Smooth muscle cell of the brain vasculature (primary cell): ENCODE measurements at places on chromosomes 4 and X.

DNA sequence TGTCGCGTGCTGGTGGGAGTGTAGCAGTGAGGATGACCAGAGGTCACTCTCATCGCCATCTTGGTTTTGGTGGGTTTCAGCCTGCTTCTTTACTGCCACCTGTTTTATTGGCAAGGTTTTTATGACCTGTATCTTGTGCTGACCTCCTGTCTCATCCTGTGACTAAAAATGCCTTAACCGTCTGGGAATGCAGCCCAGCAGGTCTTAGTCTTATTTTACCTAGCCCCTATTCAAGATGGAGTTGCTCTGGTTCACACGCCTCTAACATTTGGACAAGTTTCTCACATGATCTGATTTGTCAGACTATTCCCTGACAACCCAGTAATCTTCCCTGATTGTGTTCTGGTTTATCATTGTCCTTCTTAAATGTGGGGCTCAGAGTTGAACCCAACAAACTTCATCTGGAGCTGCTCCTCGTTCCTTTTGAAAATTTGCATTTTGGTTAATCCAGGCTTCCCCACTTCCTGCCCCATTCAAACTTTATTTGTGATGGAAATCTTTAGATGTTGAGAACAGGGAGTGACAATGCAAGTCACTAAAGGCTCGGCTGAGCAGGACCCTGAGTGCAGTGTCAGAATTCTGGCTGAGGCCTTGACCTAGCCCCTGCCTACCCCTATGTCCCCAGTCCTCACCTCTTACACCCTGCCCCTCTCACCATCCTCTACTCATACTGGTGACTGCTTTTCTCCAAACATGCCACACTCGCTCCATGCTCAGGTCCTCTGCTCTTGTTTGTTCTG, 226.8 kb downstream of the STIM2 start:
- DNase-seq = no peak

- no peak for DNase-seq
These were observed 7.1 kb upstream of the BST1 start for GRCh38 chr4:15695729-15696128.

DNA sequence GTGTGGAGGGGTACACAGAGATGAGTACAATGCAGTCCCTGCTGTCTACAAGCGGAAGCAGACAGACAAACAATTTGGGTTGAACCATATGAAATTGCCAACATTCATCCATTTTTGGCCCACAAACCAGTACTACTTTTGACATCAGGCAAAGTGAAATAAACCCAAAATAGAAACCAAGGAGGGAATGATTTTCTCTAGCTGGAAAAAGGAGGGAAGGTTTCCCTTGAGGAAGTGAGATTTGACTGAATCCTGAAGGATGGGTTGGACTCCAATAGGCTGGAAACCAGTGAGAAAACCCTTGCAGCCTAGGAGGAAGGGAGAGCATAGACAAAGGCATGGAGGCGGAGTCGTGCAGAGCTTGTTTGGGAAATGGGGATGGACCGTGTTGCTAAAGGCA, 63.5 kb upstream of the PJA1 start:
- DNase-seq = no peak

- no peak for DNase-seq
These were observed 45.4 kb downstream of the CEP135 start for GRCh38 chr4:55993994-55994663.

- DNase-seq = no peak
These were observed 734.2 kb downstream of the RAPGEF2 start for GRCh38 chr4:159837071-159837470.

GRCh38 chr4:163111588-163111987, 55.1 kb downstream of the NAF1 start:
- no peak for DNase-seq

DNA sequence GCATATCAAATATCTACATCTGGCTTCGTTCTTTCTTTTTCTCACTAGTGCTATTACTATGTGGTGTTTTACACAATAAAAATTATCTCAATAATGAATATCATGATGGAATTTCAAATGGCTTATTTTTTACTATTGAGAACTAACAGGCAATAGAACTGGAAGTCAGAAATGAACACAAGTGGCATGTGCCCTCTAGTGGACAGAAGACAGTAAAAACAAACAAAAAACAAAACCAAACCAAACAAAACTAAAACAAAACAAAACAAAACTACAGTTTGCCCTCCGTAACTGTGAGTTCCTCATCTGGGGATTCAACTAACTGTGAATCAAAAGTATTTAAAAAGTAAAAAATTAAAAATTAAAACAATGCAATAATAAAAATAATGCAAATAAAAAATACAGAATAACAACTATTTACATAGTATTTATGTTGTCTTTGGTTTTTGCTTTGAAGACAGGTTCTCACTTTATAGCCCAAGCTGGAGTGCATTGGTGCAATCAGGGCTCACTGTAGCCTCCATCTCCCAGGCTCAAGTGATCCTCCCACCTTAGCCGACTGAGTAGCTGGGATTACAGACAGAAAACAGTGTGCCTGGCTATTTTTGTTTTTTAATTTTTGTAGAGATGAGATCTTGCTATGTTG, 195.6 kb upstream of the TACR3 start:
- DNase-seq = no peak

- no peak for DNase-seq
These were observed 27.2 kb downstream of the HDX start for GRCh38 chrX:84475101-84475500.

- DNase-seq = no peak
These were observed 9.4 kb downstream of the MGST2 start for GRCh38 chr4:139674875-139675550.

DNA sequence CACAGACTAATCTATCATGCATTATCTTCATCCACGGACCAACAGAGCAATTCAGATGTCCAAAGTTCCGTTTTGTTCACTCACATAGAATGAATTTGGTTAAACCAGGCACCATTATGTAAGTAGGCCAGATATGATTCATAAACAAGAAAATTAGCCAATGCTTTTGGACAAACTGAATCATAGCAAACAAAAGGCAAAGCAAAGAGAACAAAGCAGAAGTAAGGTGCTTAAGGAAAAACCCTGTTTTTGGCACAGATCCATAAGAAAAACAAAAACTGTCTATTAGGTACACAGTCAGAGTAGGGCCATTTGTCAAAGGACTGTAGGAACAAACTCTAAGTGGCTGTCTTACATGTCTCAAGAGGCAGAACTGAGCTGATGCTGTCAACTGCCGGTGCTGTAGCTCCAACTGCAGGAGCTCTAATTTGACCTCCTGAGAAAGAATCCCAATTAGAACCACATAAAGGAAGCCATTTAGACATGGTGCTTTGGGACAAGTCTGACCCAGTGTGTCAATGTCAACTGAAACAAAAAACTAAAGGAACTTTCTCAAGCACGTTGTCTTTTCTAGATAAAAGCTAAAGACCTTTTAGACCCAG, 146.7 kb downstream of the COL25A1 start:
- no peak for DNase-seq

- no peak for DNase-seq
These were observed 23.7 kb upstream of the CASK start for GRCh38 chrX:41946989-41947612.

GRCh38 chr4:109465069-109465468, 31.5 kb downstream of the SEC24B start:
- DNase-seq = no peak

GRCh38 chr4:140239311-140239710, 85.3 kb upstream of the MAML3 start:
- no peak for DNase-seq

DNA sequence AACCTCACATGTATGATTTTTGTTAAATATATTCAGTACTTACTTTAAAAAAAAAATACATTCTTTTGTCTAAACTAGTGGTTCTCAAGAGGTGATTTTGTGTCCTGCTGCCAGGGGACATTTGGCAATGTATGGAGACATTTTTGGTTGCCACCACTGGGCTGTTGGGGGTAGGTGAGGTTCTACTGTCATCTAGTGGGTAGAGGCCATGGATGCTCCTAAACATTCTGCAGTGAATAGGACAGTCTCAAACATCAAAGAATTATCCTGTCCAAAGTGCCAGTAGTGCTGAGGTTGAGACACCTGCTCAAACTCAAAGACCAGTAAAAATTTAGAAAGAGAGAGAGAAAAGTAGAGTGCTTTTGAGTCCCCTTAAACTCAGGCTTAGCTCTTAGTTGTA, 32.9 kb upstream of the PGM2 start:
- no peak for DNase-seq

GRCh38 chr4:122218762-122219161, 66.6 kb downstream of the BLTP1 start:
- DNase-seq = no peak
